ENCODE measurements at places on chromosomes 12 and 14.

DNA sequence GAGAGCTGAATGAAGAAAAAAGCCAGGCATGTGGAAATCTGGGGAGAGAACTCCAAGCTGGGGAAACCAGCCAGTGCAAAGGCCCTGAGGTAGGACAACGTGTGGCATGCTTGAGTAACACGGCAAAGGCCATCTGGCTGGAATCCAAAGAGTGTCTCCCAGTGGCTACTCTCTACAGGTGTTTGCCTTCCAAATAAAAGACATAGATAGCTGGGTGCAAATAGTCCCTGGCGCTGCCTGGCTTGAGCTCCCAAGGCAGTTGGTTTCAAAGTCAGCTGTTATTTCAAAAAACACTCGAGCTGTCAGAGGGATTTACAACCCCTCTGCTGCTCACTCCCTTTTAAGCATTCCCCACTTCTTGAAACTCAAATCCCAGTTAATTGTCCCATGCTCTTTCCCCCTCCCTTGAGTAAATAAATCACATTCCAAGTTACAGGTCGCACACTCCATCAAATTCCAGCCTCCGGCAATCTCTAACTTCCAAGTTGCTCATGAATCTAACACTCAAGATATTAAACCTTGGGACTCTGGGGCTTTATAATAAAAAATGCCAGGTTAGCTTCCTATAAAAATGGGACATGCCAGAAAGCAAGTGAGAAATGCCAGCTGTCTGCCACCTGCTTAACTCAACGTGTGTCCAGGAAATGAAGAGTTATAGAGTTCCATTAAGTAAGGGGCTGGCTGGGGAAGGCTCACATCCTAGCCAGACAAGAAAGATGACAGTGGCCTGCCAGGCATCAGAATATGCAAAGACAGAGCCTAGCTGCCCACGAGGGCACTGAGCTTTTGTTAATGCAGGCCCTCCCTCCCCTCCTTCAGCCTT lies 133.6 kb upstream of the NOS1 start:
- DNase-seq, result no peak

- no peak for DNase-seq
These were observed 128.8 kb downstream of the VRK1 start for GRCh38 chr14:96926001-96926400.

GRCh38 chr12:107330831-107331431 lies 237.6 kb upstream of the CRY1 start:
- no peak for DNase-seq

GRCh38 chr12:74579981-74580380 lies 42.3 kb downstream of the ATXN7L3B start:
- no peak for DNase-seq

GRCh38 chr14:72723858-72724530 lies 169.9 kb downstream of the DPF3 start:
- DNase-seq, result no peak

GRCh38 chr12:51922146-51922545 lies 14.8 kb downstream of the ACVRL1 start:
- no peak for DNase-seq

DNA sequence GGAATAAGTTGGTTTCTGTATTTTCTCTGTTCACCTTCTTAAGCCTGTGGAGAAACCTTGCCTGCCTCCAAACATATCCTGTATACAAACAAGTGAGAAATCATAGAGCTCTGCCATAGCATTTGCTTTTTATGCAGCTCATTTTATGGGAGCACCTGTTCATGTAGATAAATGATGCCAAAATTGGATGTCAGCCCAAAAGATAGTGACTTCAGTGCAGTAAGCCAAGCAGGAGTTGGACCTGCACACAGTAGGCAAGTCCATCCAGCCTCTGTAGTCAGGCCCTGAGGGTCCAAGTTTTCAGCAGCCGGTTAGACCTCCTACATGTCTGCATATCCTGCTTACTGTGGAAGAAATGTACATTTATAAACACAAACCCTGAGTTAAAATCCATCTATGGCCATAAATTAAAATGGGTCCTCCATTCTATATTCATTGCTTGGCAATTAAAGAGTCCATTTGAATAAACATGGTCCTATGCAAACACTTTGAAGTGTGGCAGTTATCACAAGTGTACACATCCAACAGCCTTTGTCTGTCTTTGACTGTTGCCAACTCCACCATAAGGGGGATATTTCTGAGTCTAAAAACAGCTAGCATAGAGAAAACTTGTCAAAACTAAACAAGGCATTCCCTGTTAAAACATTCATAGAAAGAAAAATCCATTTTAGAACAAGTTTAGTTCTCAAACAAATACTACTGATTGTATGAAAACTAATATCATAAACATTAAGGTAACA lies 847.8 kb downstream of the RPS29 start:
- DNase-seq, result no peak

GRCh38 chr12:100468126-100468525 lies 5.5 kb upstream of the NR1H4 start:
- DNase-seq, result no peak

- DNase-seq, result no peak
These were observed 126.7 kb downstream of the TTC6 start for GRCh38 chr14:37721976-37722659.
